ENCODE measurements at places on chromosomes 3 and 15.

DNA sequence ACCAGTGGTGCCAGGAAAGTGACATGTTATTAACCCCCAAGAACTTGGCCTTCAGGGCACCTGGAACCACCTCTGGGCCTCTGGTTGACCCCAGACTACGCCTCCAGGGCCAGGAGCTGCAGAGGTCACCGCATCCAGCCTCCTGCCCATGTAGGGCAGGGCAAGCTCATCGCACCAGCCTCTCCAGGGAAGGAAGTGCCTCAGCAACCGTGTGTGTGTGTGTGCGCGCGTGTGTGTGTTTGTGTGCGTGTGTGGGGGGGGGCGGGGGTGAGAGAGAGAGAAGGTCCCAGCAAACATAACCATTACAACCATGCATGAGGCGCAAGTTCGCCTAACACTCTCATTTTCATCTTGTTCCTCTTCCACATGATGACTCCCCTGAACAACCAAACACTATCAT is 31.8 kb downstream of the RAB6B start:
- no peak for DNase-seq

DNA sequence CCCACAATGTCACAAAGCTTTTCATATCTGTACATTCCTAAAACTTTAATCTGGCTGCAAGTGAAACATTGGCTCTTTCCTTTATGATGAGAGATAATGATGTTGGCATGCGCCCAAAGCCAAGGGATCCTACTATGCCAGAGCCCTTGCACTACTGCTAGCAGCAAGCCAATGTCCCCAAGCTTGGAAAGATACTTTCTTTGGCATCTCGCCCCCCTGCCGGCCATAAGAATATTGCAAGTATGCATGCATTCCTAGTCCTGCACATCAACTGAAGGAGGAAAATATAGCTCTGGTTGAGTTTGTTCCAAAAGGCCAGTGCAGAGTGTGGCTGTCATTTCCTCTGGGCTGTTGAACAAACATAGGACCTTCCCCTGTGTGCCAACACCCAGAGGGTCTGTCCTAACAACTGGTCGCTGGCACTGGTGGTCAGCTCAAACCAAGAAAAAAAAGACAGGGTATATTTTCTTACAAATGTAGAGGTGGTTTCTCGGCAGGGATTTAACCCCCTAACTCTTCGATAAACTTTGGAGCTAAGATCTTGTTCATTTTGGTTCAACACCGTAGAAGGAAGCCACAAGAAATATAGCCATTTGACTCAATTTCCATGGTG is 120.9 kb upstream of the ZBED2 start:
- DNase-seq: no peak

- DNase-seq: no peak
Measured at GRCh38 chr3:46318207-46318927, 35.5 kb upstream of the CCR2 start.

DNA sequence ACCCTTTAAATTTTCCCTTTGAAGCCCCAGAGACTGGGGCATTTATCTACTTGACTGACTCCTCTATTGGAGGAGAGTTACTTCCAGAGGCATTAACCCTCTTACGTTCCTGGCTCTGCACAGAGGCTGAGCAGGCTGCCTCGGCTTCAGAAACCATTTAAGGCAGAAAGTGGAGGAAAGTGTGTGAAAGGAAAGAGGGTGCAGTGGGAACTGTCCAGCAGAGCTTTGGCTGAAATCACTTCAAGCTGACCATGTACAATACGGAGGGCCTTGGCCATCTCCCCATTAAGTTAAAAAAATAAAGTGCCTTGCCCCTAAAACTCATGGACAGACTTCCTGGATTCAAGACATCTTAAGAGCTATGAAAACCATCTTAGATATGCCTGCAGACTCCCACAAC is 238.7 kb downstream of the SV2B start:
- no peak for DNase-seq

DNA sequence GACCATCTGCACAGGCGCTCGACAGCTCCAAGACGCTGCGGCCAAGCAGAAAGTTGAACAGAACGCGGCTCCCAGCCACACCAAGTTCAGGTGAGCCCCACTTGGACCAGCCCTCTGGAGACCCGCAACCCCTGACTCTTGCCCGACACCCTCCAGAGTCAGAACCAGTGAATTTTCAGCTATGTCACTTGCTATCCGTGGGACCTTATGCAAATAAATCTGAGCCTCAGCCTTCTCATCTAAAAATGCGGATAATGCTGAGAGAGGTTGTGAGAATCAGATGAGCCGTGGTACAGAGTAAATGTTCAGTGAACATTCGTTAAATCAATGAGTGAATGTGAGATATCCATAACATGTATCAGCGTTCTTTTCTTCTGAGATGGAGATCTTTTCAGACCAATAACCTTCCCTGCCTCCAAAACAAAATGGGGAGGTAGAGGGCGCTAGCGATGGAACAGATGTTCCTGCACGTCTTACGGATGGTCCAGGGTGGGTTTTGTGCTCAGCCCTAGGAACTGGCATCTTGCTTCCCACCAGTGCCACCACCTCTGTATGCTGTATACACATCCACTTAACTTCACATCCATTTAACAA is 524 bp downstream of the MRPS11 start:
- no peak for DNase-seq

GRCh38 chr3:124633524-124633923 is 96.7 kb upstream of the UMPS start:
- no peak for DNase-seq

DNA sequence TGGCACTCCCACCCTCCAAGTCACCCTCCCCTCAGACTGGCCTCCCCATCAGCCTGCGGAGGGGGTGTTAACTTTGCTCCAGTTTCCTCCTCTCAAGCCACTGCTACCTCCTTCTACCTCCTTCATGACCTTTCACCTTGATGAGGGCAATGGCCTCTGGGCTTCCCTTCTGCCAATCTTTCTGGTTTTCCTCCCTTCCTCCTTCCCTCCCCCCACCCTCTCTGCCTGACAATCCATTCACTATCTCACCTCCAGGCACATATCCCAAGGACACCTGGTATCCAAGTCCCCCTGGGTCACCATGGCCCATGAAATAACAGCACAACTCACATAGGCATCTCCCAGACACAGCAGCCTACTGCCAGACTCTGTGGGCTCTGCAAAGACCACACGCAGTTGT is 80.0 kb downstream of the WWTR1 start:
- DNase-seq: no peak

DNA sequence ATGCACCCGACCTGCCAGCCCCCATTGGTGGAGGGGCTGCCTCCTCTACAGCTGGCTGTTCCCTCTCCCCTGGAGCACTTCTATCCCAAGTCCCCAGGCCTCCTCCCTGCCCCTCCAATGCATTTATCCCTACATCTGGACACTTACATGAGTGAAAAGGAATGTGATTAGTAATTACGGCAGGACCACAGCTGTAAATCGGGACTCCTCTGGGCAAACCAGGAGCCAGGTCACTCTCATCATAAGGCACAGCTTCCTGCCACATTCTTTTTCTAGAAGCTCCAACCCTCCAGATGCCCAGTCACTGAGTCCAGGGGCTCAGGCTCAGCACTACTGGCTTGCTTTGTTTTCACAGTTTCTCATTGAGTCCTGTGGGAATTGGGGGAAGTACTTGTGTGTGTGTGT is 54.3 kb downstream of the IL20RB start:
- no peak for DNase-seq

DNA sequence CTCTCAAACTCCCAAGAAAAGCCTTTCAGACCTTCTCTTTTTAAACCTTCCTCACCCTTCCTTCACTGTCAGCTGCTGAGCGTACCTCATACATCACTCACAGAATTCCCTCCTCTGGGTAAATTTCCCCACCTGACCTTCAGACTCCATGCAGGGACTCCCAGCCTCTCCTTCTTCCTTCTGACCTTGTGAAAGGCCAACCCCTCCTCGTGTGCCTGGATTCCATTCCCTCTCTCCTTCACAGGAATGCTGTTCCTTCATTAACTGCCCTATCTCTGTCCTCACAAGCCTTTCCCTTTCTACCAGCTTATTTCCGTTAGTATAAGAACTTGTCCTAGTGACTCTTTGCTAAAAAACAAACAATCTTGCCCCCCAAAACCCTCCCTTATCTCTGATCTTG is 69.7 kb upstream of the MME start:
- no peak for DNase-seq
